ENCODE measurements at places on chromosomes 5 and 9.

- peak; percentile 84 for DNase-seq
Observed at GRCh38 chr9:108565651-108566378, 290.0 kb downstream of the ACTL7B start.

DNA sequence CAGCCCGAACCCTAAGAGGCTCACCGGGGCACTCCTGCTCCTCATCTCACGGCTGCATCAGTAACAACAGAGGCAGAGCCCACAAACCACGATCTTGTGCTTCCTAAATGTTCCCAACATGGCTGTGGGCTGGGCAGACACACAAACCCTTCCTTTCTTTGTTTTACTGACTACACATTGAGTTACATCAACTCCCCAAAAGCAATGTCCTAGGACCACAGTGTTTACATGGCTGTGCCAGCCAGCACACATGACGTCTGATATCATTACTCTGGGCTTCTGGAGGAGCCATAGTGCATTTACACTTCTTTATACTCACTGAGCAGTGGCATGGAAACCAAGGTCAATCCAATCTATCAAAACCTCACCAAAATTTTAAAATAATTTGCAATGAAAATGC lies 101.4 kb downstream of the LHFPL2 start:
- no peak for DNase-seq

- DNase-seq = no peak
Observed at GRCh38 chr5:152335461-152335860, 69.6 kb downstream of the NMUR2 start.

- DNase-seq = peak; percentile 87
Observed at GRCh38 chr9:114677418-114677817, 4.6 kb downstream of the TEX48 start.

DNA sequence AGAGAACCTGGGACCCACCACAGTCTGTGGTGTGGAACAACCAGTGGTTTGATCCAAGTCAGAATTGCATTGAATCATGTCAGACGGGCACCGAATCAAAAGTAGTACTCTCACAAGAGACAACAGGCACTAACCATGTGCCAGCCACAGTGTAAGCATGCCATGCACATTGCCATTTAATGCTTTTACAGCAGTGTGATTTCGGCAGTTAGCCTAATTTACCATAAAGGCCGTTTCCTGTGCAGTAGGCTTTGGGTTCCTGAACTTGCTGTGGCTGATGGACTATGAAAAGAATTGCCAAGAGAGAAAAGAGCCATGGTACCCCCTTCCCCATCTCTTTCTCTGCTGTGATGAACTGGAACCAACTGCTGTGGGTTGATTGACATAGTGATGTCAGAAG lies 540.6 kb downstream of the EBF1 start:
- DNase-seq = no peak

DNA sequence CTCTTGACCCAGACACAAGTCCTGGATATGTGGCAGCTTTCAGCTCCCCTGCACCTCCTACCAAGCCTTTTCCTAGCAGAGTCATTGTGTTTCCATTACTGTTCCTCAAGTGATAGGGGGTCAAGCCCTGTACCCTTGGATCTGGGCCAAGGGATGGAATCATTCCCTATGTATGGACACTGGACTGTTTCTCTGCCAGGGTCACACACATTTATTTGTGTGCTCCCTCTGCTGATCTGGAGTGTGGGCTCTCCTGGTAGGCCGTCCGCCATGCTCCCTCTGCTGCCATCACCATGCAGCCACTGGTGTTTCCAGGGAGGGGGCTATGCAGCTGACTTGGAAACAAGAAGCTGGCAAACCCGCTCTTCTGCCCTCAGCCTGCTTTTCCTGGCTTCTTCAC lies 9.5 kb downstream of the GM2A start:
- no peak for DNase-seq

- no peak for DNase-seq
Observed at GRCh38 chr5:154575546-154576428, 97.8 kb upstream of the HAND1 start.

DNA sequence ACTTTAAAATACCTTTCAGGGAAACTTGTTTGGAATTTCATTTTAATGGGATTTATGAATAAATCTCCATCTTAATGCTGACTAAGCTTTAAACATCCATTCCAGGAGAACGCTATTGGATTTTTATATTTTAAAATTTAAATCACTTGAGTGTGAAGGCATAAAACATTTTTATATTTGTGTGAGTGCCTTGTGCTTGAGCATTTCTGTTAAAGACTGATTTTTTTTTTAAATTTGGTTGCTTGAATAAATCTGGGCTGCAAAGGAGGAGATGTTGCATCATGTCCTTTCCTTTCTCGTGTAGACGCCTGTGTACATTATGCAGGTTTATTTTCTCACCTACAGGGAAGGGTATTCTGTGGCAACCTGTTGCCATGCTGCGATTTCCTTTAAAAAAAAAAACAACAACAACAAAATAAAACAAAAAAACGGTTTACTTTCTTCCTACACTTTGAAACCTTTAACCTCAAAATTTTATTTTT lies 108.1 kb downstream of the ZNF462 start:
- DNase-seq = no peak

DNA sequence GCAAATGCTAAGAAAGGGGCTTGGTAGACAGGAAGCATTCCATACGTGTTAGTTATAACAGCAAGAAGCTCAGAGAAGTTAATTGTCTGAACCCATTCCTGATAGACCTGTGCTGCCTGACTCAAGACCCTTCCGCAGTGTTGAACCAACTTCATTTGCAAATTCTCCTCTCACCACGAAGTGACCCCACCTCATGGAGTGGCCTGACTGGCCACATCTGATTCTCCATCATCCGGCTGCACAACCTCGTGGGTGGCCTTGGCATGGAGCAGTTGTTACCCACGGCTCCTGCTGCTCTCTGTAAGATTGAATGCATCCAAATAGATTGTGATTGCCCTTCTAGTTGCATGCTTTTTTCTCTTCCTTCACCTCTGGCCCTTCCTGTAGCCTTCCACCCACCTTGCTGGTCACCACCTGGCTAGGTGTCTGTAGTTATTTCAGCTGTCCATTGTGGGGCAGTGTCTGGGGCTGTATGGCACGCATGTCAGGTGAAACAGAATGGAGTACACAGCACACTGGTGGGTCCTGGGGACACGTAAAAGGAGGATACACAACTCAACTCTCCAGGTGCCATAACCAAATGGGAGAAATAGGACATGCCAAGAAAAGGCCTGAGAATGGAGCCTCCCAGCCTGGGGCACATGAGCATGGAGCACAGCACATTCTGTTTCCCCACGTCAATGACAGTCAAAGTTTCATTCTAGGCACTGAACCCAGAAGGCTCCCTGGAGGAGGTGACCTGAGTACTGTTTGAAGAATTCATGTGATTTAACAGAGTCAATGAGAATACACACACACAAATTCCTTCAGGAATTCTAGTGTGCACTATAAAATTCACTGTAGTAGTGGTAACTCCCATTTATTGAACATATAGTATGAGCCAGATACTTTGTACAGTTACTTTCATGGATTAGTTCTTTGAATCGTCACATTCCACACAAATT lies 70.5 kb upstream of the PTCH1 start:
- no peak for DNase-seq

- DNase-seq = no peak
Observed at GRCh38 chr9:112520069-112520468, 33.4 kb downstream of the KIAA1958 start.

DNA sequence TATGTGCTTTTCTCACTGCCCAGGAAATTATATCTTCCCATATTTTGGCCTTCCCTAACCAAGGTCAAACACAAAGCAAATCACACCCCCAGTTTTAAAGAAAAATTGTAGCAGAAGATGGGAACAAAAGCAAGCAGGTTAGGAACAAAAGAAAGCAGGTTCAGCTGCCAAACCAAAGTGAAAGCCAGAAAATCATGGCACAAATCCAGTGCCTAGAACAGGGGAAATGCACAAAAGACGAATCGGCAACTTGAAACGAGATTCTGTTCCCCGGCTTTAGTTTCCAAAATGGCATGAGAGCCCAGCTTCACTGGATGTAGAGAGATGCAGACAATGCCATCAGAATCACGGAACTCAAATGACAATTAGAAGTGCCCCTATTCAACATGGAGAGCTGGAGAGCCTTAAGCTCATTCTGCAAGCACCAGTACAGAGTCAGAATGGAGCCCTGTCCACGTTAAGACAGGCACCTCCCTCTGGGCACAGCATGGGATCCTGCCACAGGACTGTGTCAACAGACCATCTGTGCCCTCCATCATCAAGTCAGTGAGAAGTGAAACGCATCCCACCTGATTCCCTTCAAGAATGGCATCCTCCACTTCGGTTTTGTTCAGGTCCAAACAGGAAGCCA lies 13.8 kb downstream of the DNAH5 start:
- peak; percentile 73 for DNase-seq

DNA sequence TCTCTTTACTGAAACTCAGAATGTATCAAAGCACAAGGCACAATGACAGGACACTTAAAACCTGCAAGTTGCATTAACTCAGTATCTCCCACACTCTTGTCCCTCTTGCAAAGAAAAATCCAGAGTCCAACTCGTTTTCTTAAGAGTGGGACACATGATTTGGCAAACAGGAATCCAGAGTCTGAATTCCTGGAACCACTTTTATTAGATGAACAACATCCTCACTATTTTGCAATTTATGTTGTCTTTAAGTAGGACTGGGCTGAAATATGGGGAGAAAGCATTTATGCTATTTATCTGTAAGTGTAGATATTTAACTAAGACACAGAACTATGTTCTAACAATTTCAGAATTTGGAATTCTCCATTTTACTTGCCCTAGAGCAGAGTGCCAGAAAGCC lies 69.1 kb downstream of the ABCA1 start:
- no peak for DNase-seq

DNA sequence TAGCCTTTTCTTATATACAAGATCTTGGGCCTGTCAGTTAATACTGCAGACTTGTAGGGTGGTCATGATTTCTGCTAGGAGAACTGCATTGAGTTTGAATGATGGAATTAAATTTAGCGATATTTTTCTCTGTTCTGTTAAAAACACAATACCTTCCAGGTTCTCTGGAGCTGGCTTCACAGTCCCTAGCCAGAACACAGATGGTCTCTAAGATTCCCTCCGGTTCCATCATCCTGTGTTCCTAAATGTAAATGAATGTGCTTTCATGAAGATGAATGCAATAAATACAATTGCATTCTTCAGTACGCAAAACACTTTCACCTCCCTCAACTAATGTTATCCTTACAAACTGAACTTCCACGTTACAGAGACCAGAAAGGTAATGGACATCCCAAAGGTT lies 264.9 kb downstream of the ASTN2 start:
- DNase-seq = no peak

DNA sequence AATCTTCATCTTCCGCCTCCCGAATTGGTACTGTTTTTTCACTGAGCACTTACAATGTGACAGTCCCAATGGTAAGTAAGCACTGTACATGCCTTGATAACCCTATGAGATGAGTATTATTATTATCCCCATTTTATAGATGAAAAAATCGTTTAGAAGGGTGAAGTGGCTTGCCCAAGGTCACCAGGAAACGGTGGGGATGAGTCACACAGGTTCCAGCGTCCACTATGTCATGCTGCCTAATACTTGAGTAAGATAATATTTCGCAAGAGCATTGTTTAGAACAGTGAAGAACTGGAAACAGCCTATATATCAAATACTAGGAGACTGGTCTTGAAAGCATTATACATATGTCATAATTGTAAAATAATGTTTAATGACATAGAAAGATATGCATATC lies 12.9 kb downstream of the HAND1 start:
- no peak for DNase-seq

- DNase-seq = no peak
Observed at GRCh38 chr9:16680541-16680940, 189.9 kb downstream of the BNC2 start.

DNA sequence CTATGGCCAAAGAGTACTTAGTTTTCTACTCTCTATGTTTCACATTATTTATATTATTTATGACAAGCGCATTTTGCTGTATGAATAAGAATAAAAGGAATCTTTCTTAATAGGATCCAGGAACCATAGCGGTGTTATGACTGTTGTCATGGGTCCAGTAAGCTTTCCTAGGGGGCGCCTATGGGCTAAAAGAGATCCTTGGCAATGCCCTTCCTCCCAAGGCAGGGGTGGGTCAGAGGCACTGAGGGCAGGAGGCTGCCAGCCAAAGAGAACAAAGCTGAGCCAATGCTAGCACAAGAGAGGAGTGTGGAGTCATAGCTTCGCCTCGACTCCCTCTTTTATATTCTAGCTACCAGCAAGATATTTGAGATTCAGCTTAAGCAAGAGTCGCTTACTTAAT lies 98.4 kb upstream of the GNAQ start:
- no peak for DNase-seq

GRCh38 chr9:14029806-14030374 lies 284.1 kb downstream of the NFIB start:
- DNase-seq = no peak

DNA sequence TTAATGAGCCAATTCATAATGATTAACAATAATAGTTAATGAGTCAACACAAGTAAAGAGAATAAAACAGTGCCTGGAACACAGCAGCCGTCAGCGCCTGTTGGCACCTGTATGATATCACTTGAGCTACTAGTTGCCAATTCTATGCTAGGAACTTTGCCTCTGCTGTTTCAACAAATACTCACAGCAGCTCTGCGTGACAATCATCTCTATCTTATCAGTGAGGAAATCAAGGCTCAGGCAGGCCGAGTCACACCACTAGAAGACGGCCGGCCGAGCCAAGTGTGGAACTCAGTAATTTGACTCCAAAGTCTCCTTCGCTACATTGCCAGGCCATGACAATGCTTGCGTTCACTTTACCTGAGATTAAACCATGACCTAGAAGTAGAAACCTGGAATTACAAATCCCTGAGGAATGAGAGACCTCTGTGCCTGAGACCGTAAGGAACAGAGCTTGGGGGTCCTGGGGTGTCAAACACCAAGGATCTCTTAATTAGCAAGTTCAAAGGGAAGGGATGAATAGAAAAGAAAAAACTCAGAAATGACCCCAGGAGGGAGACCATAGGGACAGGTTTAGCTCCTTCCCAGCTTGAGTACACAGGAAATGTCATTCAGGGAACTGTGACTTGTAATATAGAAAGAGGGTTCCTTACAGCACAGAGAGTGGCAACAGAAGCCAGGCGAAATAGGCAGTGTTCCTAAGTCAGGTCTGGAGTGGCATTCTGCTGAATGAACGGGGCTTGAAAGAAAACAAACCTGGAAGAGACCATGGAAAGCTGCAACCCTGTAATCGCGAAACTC lies 109.1 kb downstream of the SUSD1 start:
- DNase-seq = peak; percentile 60

- DNase-seq = no peak
Observed at GRCh38 chr9:33111631-33112030, 35.2 kb upstream of the SMU1 start.

DNA sequence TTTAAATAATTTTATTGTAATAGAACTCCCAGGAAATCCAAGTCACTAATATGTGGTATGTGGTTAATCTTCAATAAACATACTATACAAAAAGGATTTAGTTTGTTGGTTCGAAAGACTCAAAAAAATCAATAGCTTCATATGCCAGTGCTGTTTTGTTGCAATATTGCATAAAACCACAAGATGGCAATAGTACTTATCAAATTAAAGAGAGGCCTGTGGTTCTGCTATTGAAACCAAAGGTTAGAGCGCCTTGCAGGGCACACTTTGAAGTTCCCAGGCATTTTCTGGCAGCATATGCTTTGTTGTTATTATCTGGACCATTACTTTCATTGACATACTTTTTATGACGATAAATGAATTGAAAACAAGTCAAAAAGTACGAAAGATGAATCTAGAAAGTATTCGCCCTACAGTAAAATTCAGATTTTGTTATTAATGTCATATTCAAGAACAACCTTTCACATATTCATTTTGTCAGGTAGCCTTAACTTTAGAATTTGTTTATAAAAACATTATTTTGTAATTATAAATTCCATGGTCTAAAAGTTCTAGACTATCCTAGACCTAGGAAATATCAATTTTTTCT lies 316.3 kb downstream of the MCTP1 start:
- peak; percentile 56 for DNase-seq
